ENCODE measurements at places on chromosomes 5 and 9.

DNA sequence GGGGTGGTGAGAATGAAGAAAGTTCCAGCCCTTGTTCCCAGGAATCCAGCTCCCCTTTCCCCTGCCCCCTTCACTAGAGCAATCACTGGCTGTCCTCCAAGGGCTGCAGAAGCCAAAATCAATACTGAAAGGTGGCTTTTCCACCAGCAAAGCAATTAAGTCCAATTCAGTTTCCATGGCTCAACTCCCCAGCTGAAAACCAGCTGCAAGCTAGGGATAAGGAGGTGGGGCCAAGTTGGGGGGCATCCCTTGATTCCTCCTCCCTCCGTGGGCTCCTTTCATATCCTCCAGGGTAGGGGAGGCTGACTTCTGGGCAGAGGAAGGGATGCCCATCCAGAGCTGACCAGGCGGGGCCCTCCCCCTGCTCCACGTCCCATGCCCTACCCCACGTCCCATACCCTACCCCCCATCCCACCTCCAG lies 22.7 kb downstream of the CAMK2A start:
- no peak for DNase-seq

- no peak for DNase-seq
These were observed 60.5 kb downstream of the SYK start for GRCh38 chr9:90861826-90862740.

DNA sequence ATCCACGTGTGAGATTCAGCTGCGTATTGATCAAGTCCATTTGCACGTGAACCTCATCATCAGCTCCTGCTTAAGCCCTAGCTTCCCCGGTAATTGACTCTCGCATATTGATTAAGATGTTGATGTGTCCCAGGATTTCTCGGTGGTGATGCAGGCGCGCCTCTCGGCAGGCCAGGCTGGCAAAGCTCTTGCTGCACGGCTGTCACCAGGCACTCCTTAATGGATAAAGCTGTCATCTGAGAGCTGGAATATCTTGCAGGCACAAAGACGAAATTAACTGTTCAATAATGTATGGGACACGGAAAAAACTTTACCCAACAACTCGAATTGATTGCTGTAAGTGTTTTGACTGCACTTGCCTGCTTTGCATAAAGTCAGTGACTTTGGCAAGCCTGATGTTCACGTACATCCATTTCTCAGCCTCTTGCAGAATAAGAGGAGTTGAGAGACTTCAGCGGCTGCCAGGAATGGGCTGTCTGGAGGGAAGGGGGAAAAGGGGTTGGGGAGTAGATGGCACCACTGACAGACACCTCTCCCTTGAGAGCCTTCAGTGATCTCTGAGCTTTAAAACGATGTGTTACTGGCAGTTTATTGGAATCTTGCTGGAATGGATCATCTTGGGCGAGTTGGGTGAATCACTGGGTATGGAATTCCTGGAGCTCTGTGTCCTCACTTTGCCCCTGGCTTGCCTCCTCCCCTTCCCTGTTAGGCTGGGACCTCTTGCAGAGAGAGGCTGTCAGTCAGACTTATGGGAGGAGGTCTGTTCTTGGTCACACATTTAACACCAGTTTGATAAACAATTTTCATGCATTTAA lies 650.3 kb downstream of the CCDC171 start:
- no peak for DNase-seq

- DNase-seq, result no peak
These were observed 16.2 kb upstream of the FSD1L start for GRCh38 chr9:105431424-105432246.

- no peak for DNase-seq
These were observed 5.9 kb upstream of the RPS6 start for GRCh38 chr9:19385786-19386501.

- DNase-seq, result no peak
These were observed 158.1 kb downstream of the C9orf152 start for GRCh38 chr9:110049699-110050450.

- no peak for DNase-seq
These were observed 161.3 kb downstream of the MACROH2A1 start for GRCh38 chr5:135237748-135238103.

DNA sequence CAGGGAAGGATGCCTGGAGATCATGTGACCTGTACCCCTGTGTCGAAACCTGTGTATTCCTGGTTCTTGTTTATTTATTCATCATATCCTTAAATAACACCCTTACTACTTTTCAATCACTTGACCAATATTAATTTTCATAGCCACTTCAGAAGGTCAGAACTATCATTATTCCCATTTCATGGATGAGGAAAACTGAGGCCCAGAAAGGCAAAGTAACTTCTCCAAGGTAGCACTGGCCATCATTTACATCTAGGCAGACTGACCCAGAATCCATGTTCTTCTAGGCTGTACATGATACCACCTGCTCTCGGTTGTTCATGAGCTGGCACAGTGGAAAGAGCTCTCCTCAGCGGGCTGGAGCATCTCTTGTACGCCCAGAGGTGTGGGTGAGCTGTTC lies 49.4 kb downstream of the KCNIP1 start:
- DNase-seq, result no peak

DNA sequence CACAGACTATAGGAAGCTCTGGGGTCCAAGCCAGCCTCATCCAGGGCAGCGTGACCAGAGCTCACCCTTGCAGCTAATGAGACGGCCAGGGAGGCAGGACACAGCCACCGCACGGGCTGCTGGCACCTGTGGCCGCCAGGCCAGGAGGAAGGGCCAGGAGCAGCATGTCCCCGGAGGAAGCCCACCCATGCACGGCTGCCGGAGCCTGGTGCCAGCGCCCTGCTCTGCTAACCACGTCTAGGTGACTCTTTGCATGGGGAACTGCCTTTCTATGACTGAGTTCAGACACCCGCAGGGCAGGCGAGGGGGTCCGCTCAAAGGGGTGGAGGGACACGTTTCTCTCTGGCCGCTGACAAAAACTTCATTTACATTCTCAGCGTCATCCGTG lies 68.5 kb upstream of the SARDH start:
- no peak for DNase-seq

GRCh38 chr5:141701360-141702119 lies 19.5 kb upstream of the ARAP3 start:
- DNase-seq, result no peak

DNA sequence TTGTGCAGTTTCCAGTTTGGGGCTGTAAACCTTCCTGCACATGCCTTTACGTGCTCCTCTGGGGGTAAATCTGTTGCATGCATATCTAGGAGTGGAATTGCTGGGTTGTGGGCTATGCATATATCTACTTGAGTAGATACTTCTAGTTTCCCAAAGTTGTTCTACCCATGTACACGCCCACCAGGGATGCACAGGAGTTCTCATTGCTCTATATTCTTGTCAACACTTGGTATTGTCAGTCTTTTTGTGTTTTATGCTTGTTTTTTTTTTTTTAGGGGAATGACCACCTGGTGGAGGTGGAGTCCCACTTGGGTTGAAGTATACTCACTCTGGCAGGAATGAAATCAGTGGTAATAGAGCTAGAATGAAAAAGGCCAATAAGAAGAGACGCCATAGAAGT lies 23.0 kb downstream of the FOXE1 start:
- DNase-seq, result no peak

DNA sequence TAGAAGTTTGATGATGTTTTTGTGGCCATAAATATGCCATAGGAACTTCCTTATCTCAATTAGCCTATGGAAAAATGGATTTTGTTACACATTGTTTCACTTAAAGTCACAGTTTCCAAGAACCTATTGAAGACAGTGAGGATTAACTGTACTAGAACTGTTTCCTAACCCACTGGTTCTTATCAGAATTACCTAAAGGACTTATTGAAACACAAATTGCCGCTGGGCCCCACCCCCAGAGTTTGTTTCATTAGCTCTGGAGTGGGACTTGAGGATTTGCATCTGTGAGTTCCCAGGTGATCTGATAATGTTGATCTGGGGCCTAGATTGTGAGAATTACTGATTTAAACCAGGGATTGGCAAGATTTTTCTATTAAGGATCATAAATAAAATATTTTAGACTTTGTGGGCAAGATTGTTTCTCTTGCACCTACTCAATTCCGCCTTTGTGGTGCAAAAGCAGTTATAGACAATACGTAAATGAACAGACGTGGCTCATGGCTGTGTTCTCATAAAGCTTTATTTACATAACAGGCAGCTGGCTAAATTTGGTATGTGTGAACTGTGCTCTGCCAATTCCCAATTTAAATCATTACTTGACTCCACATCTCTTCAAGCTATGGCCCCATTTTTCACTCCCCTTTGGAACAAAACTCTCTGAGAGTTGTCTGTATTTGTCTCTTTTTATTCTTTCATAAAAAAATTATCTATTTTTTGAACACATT lies 9.3 kb downstream of the JAK2 start:
- DNase-seq, result no peak

- DNase-seq, result no peak
These were observed 75.7 kb downstream of the KCNT1 start for GRCh38 chr9:135777623-135778177.

- no peak for DNase-seq
These were observed 16.6 kb upstream of the UNC5A start for GRCh38 chr5:176793736-176794135.

DNA sequence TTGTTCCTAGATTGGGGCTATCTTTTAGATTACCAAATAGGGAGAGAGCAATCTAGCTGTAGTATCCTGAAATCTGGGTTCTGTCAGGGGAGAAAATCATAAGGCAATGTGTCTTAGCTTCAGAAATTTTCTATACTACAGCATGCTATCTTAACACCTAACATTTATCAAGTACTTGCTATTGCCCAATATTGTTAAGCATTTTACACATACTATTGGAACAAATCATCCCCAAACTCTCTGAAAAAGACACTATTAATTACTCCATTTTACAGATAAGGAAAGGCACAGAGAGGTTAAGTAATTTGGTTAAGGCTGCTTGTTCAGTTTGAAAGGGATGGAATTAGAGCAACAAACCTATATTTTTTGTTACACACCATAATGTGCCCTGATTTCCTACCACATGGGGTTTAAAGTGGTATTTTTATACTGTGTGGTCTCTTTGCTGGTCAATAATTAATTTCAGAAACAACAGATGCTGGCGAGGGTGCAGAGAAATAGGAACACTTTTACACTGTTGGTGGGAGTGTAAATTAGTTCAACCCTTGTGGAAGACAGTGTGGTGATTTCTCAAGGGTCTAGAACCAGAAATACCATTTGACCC lies 57.2 kb upstream of the RIC1 start:
- no peak for DNase-seq

DNA sequence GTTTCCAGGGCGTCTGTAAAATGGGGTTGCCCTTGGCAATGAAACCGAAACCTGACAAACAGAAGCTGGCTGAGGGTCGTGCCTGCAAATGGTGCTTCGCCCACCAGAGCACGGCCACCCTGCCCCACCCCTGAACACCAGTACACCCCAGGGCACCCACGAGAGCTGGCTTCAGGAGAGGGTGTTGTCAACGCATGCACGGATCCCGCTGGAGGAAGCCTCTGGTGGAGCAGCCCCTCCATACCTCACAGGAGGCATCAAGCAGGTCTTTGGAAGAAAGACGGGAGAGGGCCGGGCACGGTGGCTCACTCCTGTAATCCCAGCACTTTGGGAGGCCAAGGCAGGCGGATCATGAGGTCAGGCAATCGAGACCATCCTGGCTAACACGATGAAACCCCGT lies 8.6 kb downstream of the SLC6A3 start:
- DNase-seq, result no peak

DNA sequence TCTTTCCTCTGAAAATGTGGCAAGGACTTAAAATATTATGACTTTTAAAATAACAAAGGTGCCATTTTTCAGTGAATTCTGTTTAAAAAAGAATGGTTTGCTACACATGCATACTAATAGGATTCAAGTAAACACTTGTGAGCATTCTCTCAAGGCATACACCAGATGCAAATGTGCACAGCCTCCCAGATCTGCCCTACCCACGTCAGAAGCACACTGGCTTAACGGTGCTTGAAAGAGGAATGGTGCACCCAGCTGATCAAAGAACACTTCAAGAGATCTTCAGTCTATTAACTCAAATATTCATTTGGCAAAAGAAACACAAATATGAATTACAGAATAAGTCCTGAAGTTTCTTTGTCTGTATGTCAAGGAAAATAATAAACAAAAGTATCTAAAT lies 15.8 kb downstream of the GABRB2 start:
- no peak for DNase-seq

GRCh38 chr9:135785013-135785575 lies 83.1 kb downstream of the KCNT1 start:
- no peak for DNase-seq

DNA sequence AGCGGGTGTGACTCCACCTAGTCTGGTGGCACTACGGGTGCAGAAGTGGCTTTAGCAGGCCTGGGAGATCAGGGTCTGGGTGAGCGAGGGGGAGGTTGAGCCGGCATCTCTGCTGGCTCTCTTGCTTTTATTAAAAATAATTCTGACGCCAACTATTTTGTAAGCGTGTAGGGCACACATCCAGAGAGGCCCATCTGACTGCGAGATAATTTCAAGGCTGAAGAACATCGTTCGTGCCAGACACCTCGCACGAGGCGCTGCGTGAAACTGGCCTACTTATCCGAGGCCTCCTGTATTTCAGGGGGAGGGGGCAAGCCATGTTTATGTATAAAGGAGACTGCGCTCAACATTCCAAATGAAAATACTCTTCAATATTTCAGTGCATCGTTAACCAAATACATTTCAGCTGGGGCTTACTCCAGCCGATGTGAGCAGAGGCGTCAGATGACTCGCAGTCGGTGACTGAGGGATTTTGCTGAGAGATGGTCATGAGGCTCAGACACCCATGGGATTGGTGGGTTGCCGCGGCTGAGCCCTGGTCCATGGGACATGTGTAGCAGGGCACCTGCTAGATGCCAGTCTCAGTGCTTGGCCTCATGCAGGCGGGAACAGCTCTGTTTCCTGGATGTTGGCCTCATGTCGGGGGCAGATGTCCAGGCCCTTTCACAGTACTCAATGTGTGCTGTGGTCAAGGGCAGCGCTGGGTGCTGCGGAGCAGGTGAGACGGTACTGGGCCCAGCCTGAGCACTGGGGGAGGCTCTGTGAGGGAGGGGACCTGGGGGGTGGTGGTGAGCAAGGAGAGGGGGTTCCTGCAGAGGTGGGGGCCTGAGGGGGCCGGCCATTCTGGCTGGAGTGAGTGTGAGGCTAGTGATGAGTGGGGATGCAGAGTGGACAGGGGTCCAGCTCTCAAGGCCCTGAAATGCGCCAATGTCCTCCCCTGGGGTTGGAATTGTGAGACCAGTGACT lies 201.5 kb downstream of the DAB2IP start:
- no peak for DNase-seq

- peak; percentile 45 for DNase-seq
These were observed 18.0 kb downstream of the MGAT1 start for GRCh38 chr5:180784497-180785097.

DNA sequence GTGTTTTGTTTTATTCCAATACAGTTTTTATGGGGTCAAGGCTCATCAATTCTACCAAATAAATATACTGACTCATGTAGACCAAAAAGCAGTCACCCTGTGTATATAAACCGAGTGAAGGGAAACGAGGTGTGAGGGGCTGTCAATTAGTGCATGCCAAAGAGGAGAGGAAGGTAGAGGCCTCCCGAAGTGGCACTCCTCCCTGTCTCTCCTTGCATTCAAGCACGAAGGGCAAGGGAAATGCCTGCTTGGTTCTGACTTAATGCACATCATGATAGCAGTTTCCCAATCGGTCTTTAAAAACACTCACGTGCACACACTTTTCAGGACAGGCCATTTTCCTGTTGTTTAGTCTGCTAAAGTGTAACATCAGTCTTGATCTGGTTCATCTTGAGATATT lies 125.6 kb upstream of the SLCO6A1 start:
- no peak for DNase-seq

- no peak for DNase-seq
These were observed 74.7 kb upstream of the DAPK1 start for GRCh38 chr9:87422999-87423398.

- DNase-seq, result no peak
These were observed 71.2 kb downstream of the ANKRD55 start for GRCh38 chr5:56161927-56162326.

GRCh38 chr9:18720691-18721090 lies 246.7 kb downstream of the ADAMTSL1 start:
- DNase-seq, result no peak

- no peak for DNase-seq
These were observed 5.0 kb downstream of the CHSY3 start for GRCh38 chr5:129909225-129909624.

Data from activated CD4-positive, alpha-beta T cell treated with anti-CD3 and anti-CD28 coated beads for 24 hours (primary cell).